COLO829 (cell line): ENCODE measurements at places on chromosomes 4 and X.
A peak's percentile ranks its signal among the peaks of the same experiment; 100 is the strongest.

DNA sequence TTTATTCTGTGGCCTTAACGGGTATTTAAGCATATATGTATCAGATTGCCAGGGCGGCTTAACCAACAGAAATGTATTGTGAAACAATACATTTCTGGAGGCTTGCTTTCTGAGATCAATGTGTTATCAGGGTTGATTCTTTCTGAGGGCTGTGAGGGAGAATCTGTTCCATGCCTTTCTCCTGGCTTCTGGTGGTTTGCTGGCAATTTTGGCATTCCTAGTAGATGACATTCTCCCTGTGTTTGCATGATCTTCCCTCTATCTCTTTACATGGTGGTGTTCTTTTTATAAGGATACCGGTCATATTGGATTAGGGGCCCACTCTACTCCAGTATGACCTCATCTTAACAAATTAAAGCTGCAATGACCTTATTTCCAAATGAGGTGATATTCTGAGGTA is 16.9 kb upstream of the CEP135 start:
- DNase-seq, result no peak

GRCh38 chr4:5808081-5808741 is 84.7 kb downstream of the CRMP1 start:
- no peak for DNase-seq

- no peak for DNase-seq
Observed at GRCh38 chr4:2318885-2319284, 57.0 kb upstream of the MXD4 start.

DNA sequence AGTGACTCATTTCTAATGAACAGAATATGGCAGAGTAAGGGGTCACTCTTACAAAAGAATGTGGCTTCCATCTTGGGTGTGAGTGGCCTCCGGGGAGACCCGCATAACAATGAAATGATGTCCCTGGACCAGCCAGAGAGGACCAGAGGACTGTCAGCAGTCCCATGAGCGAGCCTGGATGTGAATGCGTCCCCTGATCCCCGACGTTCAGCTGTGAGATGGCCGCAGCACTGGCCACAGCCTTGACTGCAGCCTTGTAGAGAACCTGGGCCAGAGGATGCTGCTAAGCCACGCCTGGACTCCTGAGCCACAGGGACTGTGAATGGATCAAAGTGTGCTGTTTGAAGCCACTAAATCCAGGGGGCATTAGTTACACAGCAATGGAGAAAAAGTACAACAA is 53.8 kb downstream of the MTNR1A start:
- no peak for DNase-seq

DNA sequence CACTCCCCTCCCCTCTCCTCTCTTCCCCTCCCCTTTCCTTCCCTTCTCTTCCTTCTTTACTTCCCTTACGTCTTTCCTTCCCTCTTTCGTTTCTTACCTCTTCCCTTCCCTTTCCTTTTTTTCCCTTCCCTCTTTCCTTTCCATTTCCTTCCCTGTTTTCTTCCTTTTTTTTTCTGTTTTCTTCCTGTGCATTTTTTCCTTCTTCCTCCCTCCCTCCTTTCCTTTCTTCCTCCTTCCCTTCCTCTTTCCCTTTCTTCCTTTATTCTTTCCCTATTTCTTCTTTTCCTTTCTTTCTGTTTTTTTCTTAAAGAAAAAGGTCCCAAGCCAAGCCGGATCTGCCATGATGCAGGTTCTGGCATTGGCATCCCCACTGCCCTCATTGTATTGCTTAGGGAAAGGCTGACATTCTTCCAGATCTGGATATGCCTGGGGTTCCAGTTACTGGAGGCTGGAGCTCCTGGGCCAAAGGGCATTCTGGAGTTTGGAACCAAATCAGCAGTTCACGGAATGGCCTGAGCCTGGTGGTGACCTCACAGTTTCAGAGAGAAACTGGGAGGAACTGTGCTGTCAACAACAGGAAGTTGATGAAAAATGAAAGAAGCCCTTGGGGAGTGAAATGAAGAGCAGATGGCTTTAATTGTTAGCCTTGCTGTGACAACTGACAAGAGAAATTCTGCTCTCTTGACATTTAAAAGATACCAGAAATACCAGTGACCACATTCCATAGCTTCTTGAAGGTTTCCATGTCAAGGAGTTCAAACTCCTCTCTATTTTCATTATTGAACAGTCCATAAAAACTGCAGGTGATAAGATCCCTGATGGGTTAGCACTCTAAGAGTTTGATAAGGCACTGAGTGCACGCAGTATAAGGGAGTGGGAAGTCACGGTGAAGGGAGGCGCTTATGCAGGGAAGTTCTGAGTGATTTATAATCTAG is 622.1 kb downstream of the SPRY1 start:
- peak; percentile 4 for DNase-seq

DNA sequence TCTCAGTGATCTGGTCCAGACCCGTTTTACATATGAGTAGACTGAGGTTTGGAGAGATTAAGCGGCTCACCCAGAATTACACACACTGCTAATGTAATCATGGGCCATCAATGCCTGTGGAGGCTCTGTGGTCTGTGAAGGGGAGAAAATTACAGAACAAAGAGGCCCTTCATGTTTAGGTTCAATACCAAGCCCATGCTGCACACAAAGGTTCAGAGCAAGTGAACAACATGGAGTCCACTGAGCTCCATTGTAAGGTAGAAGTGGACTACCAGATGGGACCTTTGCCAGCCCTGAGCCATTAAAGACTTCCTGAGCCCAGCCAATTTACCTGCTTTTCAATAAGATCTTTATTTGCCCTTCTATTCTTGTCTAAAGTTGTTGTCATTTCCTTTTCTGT is 109.8 kb downstream of the LUZP4 start:
- DNase-seq, result peak; percentile 35

DNA sequence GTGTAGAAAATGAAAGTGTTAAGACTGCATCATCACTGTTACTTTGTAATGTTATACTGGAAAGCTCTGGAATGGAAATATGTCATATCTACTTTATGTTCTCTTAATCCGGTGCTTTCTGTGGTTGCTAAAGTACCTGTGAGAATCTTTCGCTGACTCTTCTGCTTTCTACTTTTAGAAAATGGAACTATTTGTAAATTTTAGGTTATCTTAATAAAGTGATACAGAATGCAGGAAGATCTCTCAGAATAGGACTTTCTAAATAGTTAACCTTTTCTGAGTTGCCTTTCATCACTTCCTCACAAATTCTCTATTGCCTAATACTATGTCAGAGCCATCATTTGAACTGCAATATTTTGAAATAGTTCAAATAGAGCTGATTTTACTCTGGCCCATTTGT is 69.3 kb downstream of the BMP2K start:
- no peak for DNase-seq

- DNase-seq, result no peak
Observed at GRCh38 chrX:23525531-23525930, 141.8 kb upstream of the PRDX4 start.

DNA sequence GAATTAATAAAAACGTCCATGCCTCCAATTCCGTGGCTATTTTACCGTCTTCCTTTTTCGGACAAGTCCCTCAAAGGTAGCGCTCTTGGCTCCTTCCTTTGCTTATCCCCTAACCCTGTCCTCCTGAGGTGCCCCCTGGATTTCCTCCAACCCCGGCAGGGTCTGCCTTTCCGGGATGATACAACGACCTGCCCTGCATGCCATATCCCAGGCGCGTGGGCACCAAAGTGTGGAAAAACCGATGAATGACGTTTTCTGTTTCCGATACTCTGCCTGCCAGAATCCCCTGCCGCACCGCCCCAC is 706 bp upstream of the CSTF2 start:
- no peak for DNase-seq

GRCh38 chr4:185847352-185848097 is 35.5 kb upstream of the SORBS2 start:
- no peak for DNase-seq
